ENCODE measurements at places on chromosomes 2 and 18. TPM values are rescaled to one million over a fixed set of nuclear protein-coding genes. Genes with fewer than 3 reads are reported as not detected.

DNA sequence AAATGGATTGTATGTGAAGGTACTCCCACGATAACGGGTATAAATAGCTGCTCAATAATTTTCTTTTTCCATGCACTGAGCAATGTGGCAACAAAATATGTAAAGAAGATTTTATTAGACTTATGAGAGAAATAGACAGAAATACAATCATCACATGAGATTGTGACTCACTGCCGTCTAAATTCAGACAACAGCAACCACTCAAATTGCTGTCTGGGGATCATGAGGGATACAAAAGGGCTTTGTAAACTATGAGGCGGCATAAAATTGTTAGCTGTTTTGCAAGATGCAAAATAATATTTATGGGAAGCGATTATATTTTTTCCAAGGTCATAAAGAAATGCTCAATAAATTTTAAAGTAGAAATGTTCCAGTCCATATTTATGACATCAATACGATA lies 259.1 kb upstream of the AGAP1 start:
- H3K27ac ChIP-seq: no peak overlapping the region
- H3K27me3 ChIP-seq: no peaks in the 10 kb centered on the region
- H3K36me3 ChIP-seq: no peaks in the 10 kb centered on the region
- DNase-seq: no peak
- no peak overlapping the region for H3K4me3 ChIP-seq
- H3K4me1 ChIP-seq: no peaks in the 10 kb centered on the region

DNA sequence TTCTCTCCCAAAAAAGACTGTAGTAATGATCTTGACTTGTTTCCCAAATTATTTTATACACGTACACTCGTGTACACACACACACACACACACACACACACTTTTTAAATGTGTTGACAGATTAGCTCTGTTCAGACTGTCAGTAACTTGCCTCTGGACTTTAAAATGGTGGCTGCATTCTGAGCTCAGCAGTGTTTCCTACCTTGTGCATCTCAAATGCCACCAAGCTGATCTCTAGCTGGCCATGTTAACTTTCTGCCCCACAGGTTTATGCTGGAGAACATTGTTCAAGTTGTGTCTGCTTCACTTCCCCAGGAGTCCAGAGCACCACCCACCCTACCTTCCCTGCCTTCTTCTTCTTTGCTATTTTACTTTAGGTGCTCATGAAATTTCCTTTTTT lies 73.4 kb upstream of the TMEM87B start:
- H3K27ac ChIP-seq: no peak overlapping the region
- H3K4me1 ChIP-seq: no peaks in the 10 kb centered on the region
- no peak overlapping the region for H3K4me3 ChIP-seq
- H3K27me3 ChIP-seq: no peaks in the 10 kb centered on the region

DNA sequence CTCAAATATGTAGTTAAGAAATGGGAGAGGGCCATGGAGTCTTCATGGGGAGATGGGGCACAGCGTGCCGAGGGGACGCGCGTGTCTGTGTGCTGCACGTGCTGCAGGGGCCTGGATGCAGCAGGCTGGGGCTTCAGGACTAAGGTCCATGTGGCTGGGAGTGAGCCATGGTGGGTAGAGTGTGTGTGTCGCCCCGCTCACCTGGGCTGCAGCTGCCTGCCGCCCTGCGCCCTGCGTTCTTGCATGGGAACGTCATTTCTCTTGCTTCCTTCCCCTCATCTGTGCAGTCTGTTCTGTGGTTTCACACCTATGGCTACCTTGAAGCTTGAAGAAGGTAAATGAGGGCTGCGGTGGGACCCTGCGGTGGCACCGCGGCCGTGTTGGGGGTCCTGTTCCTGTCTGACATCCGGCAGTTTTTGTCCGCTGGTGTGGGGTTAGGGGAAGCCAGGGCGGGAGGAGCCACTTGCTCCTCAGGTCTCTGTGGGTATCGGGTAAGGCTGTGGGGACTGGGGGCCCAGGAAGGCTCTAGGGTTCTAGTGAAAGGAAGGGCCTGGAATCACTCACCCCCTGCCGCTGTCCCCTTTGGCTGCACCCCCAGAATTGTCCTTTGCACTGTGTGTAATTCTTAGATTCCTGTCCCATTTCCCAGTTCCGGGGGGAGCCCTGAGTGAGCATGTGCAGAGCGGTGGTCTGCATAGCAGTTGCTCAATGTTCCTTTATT lies 54.1 kb upstream of the HS6ST1 start:
- H3K4me1 ChIP-seq: peaks cover 16% of the 10 kb centered on the region
- peak; percentile 4 for DNase-seq
- no peak overlapping the region for H3K4me3 ChIP-seq

DNA sequence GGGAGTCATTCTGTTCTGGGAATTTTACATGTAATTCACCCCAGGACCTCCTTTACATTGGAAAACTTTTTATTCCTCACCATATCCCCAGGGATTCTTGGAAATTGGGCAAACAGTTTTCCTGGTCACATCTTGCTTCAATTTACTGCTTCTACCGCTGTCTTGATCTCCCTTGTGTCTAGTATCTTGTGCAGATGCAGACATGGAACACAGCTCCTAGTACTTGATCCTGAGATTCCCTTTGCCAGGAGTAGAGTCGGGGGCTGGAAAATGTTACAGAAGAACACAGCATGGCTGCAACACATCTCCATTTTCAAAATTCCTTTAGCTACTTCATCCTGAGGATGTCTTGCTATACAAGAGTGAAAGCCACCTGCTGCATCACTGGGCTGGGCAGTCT lies 472.8 kb downstream of the PLCL1 start:
- no peaks in the 10 kb centered on the region for H3K4me1 ChIP-seq
- no peak overlapping the region for H3K27ac ChIP-seq
- no peaks in the 10 kb centered on the region for H3K36me3 ChIP-seq
- no peaks in the 10 kb centered on the region for H3K27me3 ChIP-seq
- DNase-seq: no peak
- H3K4me3 ChIP-seq: no peak overlapping the region

DNA sequence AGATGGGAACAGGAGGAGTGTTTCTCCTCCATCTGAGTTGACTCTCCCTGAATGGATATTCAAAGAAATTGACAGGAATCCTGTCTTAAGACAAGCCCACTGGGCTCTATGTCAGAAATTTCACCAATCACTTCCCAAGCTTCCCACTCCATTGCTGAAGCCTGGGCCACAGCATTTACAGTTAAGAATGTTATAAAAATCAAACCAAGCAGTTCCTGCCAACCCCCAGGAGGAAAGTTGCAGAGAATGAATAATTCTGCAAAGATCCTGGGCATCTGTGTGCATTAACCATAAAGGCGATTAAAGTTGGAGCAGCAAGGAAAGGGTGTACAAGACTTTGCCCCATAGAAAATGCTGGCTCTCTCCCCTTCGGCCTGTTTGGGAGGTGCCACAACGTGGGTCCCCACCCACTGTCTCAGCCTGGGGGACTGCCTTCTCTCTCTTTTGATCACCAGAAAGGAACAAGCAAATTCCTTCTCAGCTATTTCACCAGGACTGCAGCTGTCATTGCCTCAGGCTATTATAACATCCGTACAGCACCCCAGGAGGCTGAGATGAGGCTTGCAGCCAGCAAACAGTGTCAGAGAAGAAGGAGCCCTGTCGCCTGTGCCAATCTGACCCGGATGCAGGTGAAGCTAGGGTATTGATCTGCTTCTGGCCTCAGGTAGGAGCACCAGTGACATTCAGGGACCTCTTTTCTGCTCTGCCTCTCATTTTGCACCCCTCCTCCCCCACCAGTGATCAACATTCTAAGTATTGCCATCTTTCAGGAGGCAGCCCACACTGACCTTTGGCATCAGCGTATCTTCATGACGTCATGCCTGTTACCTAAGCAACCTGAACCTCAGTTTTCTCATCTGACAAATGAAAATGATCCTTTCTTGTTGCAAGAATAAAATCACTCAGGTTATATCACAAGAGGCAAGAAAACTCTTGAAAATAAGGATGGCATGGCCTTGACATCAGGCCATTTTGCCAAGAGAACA lies 219.0 kb downstream of the SH3BP4 start:
- no peak overlapping the region for H3K4me3 ChIP-seq
- H3K27ac ChIP-seq: no peak overlapping the region
- H3K4me1 ChIP-seq: no peaks in the 10 kb centered on the region
- H3K36me3 ChIP-seq: no peaks in the 10 kb centered on the region

- H3K27ac ChIP-seq: peak overlapping the region; percentile 83
- H3K27me3 ChIP-seq: no peaks in the 10 kb centered on the region
- no peak for DNase-seq
- no peaks in the 10 kb centered on the region for H3K36me3 ChIP-seq
- peak overlapping the region; percentile 79 for H3K4me3 ChIP-seq
These were observed 680 bp downstream of the ATP5F1A start for GRCh38 chr18:46097431-46097800.

DNA sequence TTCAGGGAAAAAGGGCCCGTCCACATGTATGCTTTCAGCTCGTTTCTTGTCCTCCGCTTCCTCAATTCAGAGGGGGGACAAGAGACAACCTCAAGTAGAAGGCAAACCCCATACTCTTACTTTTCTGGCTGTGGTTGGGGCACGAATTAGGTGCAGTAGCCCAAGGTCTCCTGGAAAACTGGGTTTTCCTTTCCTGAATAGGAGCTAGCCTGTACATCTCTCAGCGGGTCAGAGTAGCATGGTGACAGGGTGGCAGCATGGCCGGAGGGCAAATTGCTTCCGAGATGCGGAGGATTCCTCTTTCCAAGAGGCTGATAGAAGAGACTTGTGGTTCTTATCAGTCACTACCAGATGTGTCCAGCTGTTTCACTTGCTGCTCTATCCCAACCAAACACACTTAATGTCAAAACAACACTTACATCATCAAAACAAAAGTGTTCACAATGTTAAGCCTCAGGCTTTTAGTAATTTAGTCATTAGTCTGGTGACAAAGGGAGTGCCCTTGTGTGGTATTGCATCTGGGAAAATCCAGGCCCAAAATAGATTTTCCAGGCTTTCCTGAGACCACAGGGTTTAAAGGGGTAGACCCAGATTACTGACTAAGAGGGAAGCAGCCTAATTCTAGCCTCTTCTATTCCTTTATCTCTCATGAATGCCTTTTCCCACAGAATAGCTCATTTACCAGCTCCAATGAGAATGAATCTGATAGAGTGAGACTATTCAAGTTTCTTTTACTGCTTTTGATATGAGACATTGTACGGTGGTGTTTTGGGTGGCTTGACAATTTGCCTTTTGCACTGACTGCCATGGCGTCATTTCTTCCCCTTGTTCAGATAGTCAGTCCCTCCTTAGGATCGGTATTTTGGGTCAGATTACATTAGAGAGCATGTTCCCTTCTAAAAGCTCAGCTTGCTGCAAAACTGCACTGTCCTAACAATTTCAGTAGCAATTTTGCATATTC lies 162.0 kb downstream of the LTBP1 start:
- no peak overlapping the region for H3K27ac ChIP-seq
- no peaks in the 10 kb centered on the region for H3K36me3 ChIP-seq
- peaks cover 2% of the 10 kb centered on the region for H3K27me3 ChIP-seq
- H3K4me1 ChIP-seq: no peaks in the 10 kb centered on the region
- no peak for DNase-seq
- H3K4me3 ChIP-seq: no peak overlapping the region

- no peaks in the 10 kb centered on the region for H3K27me3 ChIP-seq
- no peak for DNase-seq
- H3K36me3 ChIP-seq: no peaks in the 10 kb centered on the region
- no peak overlapping the region for H3K27ac ChIP-seq
- no peaks in the 10 kb centered on the region for H3K4me1 ChIP-seq
These were observed 189.1 kb downstream of the WDPCP start for GRCh38 chr2:63399156-63399555.

DNA sequence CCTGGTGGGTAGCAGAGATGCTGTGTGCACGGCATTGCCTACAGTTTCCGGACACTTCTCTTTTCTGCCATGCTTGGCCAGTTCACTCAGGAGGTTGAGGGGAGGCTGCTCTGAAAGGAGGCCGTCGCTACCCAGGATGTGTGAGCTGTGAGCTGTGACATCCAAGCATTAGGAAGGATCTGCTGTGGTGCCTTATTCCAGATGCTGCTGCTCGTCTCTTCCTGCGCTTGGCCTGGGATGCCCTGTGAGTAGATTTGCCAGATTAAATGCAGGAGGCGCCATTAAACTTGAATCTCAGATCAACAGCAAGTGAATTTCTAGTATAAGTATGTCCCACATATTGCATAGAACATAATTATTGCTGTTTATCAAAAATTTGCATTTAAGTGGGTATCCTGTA lies 124.2 kb upstream of the SIX3 start:
- no peaks in the 10 kb centered on the region for H3K36me3 ChIP-seq
- H3K4me1 ChIP-seq: no peaks in the 10 kb centered on the region
- no peak overlapping the region for H3K27ac ChIP-seq
- DNase-seq: no peak
- H3K27me3 ChIP-seq: peaks cover 3% of the 10 kb centered on the region

GRCh38 chr18:61443081-61443725 lies 110.0 kb downstream of the CDH20 start:
- no peaks in the 10 kb centered on the region for H3K4me1 ChIP-seq
- no peak overlapping the region for H3K4me3 ChIP-seq
- H3K27ac ChIP-seq: no peak overlapping the region
- H3K27me3 ChIP-seq: no peaks in the 10 kb centered on the region
- no peaks in the 10 kb centered on the region for H3K36me3 ChIP-seq
- no peak for DNase-seq

DNA sequence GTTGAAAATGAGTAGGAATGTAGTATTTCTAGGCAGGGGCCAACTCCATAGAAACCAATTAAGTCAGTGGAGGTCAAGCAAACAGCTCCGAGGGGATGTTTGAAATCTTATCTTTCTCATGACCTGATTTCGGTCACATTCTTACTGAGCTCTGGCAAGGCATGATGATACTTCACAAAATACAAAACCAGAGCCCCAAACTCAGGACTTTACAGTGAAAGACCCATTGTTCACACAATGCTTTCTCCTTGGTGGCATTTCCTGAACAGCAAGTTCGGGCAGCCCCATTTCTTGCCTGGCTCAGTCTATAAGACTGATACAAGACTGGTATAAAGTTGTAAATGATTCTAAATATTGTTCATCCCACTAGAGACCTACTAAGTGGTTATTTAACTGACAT lies 53.3 kb downstream of the LAMA1 start:
- H3K36me3 ChIP-seq: no peaks in the 10 kb centered on the region
- H3K27ac ChIP-seq: no peak overlapping the region
- DNase-seq: no peak
- no peaks in the 10 kb centered on the region for H3K27me3 ChIP-seq

GRCh38 chr2:45570671-45571334 lies 40.3 kb downstream of the SRBD1 start:
- H3K27ac ChIP-seq: no peak overlapping the region
- H3K36me3 ChIP-seq: no peaks in the 10 kb centered on the region
- no peaks in the 10 kb centered on the region for H3K27me3 ChIP-seq
- no peak overlapping the region for H3K4me3 ChIP-seq
- peaks cover 17% of the 10 kb centered on the region for H3K4me1 ChIP-seq
- DNase-seq: no peak

GRCh38 chr2:85843543-85843942 lies 45.2 kb downstream of the ST3GAL5 start:
- H3K27me3 ChIP-seq: no peaks in the 10 kb centered on the region
- DNase-seq: no peak
- peaks cover 4% of the 10 kb centered on the region for H3K4me1 ChIP-seq
- H3K4me3 ChIP-seq: no peak overlapping the region
- peaks cover 37% of the 10 kb centered on the region for H3K36me3 ChIP-seq
- H3K27ac ChIP-seq: no peak overlapping the region

ZNF142 gene
- total RNA-seq: 64.0 TPM

BCL11A gene
- total RNA-seq: 0.15 TPM

INPP5D gene
- total RNA-seq: 49.3 TPM

IGFBP2 gene
- total RNA-seq: 1.1 TPM

RGPD3 gene
- 0.18 TPM for total RNA-seq

ABCG8 gene
- not detected for total RNA-seq

PTMA gene
- total RNA-seq: 2,403 TPM

SPRED2 gene
- total RNA-seq: 4.0 TPM
